ENCODE measurements at places on chromosomes 16 and 17.

GRCh38 chr16:15482068-15482747, 47.8 kb downstream of the BMERB1 start:
- no peak for DNase-seq

GRCh38 chr16:86508947-86509758, 1.2 kb upstream of the FOXF1 start:
- no peak for DNase-seq

DNA sequence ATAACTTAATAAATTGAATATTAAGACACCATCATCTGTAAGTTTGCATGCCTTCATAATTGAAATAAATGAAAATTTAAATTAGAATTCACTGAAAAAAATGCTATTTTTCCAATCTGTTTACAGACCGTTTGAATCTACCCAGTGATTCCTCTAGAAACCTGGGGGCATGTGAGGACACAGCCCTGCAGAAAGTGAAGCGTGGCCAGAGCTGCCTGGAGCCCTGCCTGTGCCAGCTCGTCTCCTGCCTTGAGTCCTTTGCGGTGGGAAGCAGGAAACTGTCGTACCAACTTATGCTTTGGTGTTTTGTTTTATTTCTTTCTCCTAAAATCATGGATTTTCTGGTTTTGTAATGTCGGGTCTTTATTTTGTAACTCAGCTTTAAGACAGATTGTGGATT, 67.8 kb upstream of the FA2H start:
- no peak for DNase-seq

DNA sequence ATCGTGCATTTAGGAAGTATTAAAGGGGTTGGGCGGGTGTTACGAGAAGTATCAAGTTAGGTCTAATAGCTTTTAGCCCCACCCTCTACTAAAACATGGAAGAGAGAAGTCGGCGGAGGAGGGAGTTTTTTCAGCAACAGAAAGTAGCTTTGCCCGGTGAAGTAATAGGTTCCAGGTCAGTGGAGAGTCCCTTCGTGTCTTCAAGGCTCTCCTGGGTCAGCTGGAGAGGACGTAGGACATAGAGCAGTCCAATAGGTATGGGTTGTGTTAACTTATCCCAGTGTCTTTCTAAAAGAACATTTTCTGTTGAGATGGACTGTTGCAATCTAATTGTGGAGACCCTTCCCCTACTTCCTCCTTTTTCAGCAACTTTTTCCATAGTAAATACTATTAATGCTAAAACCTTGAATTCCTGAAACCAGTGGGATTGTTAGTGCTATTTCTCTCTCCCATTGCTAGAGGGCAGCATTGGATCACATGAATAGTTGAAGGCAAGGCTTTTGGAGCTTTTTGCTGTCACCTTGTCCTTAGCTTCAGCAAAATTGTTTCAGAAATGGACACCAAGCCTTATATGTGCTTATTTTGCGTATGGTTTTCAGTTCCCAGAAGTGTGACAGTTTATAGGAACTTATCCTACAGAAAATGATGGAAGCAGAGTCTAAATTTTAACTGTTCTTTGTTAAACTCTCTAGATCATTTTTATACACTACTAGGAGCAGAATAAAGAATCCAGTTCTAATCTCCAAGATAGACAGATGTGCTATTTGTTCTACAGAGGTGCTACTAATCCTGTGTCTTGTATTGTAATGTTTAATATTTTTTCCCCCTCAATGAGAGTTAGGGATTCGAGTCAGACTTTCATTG, 38.4 kb downstream of the UTP18 start:
- DNase-seq, result no peak

- DNase-seq, result no peak
Observed at GRCh38 chr16:14244196-14245010, 173.3 kb downstream of the MRTFB start.

- DNase-seq, result no peak
Observed at GRCh38 chr17:5468075-5468473, 708 bp downstream of the DHX33 start.

Data from NCI-H1048 (cell line).